ENCODE measurements at places on chromosomes 7 and 10.

DNA sequence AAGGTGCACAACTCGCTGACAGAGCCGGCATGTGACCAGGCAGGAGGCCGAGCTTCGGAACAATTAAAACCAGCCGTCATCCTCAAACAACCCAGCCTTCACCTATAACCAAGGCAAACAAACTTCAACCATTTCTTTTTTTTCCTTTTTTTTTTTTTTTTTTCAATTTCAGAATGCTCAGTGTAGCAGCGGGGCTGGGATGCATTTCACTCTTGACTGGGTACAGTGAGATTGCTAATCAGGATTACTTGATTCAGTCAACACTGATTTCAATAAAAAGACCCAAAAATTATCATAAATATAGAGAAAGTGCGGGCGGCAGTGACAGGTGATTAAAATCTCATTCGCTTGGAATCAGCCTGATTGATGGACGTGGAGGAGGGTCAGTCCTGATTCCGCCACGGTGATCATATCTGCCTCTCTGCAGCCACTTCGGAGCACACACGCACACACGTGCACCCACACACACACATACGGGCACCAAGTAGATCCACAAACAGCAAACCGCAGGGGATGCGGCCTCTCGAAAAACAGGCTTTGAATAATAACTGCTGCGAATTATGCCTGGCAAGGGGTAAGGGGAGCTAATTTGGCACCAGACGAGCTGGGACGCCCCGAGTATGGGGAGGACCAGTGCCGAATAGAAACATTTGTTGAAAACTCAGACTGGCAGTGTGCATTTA lies 31.2 kb downstream of the EBF3 start:
- DNase-seq: no peak

GRCh38 chr7:17807242-17807641 lies 133.1 kb downstream of the SNX13 start:
- DNase-seq: no peak

- DNase-seq: no peak
Measured at GRCh38 chr7:244974-245373, 45.0 kb upstream of the FOXL3 start.

DNA sequence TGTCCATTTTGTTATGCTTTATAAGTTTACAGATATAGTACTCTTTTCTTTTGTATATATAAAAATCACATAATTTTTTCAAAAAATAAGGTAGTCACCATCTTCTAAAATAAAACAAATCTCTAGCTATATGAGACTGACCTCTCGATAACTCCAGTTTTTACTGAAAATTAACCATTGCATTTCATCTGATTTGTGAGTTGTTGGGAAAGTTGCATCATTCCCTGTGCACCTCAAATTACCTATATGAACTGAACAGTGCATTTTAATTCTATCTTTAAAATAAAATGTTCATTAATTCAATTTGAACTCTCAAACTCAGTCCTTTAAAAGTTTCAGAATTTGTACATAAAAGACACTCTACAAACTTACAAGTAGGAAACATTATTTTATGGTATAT lies 86.0 kb downstream of the VWDE start:
- DNase-seq: no peak

DNA sequence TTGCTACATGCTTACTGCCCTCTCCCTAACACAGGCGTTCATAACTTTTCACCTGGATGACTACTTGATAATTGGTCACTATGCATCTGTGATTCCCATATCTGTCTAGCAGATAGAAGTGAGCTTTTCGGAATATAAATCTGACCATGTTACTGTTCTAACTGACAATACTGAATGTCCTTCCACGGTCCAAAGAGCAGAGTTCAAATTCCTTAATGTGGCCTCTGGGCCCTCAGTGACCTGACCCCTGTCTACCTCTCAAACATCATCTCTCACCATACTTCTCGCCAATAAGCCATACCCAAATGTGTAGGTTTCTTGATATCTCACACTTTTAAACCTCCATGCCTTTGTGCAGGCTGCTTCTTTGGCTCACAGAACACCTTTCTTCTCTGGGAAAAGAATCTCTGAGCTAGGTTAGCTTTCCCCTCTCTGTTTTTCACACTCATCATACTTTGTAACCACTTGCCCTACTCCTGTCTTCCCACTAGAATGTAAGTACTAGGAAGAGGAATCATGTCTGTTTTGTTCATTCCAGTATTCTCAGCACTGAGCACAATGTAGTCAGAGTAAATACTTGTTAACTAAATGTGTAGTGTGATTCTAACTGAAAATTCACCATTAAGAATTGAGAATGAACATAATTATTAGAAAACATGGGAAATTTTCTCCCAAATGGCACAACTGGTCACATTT lies 39.2 kb upstream of the LRRC17 start:
- no peak for DNase-seq

GRCh38 chr7:73345951-73346350 lies 18.0 kb downstream of the FKBP6 start:
- no peak for DNase-seq

- DNase-seq: no peak
Measured at GRCh38 chr7:126790763-126791162, 462.0 kb downstream of the GRM8 start.

DNA sequence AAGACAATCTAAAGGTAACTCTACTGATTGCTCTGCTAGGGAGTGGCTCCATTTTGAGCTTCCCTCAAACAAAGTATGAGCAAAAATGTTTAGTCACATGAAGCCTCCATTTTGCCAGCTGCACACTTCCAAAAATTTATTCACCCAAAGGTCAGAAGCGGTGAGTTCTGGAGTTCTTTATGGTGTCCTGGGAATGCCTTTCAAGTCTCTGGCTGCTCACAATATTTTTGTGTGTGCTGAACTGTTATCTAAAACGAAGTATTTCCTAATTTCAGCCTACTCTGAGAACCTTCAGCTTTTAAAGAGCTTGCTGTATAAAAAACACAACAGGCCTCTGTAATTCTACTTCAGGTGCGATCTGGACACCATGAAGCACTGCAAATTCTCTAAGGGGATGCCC lies 15.6 kb downstream of the NRCAM start:
- DNase-seq: no peak

GRCh38 chr10:103416436-103417147 lies 20.2 kb downstream of the PDCD11 start:
- peak; percentile 13 for DNase-seq

- DNase-seq: no peak
Measured at GRCh38 chr10:43127442-43127841, 10.8 kb upstream of the CSGALNACT2 start.

- no peak for DNase-seq
Measured at GRCh38 chr7:128114806-128115205, 83.6 kb upstream of the LRRC4 start.

- no peak for DNase-seq
Measured at GRCh38 chr7:84617265-84618030, 422.9 kb upstream of the SEMA3A start.

DNA sequence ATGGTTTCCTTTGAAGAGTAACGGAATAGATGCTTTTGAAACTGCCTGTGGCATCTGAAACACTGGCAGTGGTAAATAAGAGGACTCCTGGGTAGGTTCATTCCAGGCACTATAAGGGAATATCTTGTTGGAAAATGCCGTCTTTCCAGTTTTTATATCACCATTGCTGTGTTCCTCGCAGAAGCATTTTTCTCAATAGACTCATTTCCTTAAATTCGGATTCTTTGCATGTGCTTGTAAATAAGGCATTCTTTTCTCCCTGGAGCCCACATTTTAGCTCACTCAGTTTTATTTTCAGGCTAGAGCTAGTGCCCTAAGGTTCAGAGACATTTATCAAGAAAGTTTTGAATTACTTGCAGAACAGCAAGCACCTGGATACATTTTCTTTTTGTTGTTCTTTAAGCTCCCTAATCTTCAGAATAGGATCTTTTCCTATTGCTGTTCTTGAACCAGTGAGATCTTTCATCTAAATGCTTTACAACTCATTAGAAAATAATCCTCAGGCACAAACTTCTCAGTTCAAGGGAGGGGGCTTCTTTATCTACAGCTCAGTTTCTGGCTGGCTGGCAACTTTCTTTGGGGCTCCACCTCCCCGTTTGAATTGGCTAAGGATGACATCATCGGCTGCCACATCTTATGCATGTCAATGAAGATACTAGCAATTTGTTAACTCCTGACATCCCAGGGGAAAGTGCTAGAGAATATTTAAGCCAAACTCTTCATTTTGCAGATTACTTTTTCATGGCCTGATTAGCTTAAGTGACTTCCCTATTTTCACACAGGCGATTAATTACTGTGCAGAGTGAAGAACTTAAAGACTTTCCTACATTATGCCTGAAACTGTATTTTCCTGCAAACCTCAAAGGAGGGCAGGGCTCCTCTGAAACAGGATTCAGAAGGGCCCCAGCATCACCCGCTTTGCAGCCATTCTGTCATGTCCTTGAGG lies 133.7 kb upstream of the RSU1 start:
- peak; percentile 8 for DNase-seq

DNA sequence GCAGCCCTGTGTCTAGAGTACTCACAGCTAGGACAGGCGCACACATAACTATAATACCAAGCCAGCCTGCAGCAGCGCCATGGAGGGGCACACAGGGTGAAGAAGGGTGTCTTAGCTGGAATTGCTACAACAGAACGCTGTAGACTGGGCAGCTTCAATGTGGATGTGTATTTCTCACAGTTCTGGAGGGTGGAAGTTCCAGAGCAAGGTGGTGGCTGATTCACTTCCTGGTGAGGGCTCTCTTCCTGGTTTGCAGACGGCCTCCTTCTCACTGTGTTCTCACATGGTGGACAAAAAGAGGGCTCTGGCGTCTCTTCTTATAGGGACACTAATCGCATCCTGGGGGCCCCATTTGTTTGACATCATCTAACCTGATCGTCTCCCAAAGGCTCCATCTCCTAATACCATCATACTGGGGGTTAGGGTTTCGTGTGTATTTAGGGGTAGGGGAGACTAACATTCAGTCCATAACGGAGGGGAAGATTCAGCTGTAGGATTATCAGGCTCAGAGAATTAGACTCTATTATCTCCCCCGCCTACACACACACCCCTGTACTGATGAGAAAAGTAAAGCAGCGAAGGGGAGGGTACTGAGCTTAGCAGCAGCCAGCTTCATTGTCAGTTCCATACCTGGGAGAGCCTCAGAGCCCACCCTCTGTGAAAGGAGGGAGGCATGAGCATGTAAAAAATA lies 289.1 kb downstream of the CCDC3 start:
- no peak for DNase-seq

DNA sequence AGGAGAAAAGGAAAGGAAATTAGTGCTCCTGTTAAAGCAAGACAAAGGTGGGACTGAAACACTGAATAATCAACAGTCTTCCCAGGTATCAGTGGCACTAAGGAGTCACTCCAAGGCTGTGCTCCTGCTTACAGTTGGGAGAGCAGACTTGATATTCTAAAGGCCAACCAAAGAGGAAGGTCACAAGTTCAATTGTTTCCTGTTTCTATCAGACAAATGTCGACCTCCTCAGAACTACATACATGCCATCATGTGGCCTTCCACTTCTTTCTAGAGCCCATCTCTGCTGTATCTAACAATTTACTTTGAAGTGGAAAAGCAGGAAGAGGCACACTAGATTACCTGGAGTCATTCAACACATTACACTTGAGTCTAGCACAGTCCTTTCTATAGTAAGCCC lies 3.4 kb downstream of the ZNF239 start:
- no peak for DNase-seq

DNA sequence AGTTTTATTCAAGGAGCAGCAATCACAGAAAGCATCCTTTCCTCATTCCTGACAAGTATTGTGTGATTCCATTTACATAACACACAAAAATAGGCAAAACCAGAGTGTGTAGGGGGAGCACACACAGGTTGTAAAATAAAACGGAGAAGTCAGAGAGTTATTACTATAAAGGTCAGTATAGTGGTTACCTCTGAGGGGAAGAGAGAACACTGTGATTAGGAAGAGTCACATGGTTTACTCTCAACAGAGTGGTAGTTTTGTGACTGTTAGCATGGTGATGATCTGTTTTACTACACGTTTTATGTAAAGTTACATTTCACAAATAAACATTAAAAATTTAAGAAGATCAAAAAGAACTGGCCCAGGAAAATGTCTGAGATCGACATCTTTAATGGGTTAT lies 74.6 kb downstream of the VPS41 start:
- no peak for DNase-seq

DNA sequence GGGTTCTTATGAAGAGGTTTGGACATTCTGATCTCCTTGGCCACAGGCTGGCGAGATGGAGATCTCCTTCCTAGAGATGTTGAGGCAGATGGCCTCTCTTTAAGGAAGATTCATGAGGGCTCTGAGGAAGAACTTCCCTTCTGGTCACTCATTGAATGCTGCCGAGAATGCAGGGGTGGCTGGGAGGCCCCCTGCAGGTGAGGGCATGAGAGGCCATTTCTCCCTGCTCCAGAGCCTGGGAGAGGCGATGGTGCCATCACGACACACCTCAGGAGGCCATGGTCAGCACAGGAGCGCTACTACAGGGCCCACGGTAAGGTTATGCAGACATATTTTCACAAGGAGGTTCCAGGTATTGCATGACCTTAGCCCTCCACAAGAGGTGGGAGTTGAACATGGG lies 40.2 kb downstream of the CXCL12 start:
- DNase-seq: no peak

- DNase-seq: no peak
Measured at GRCh38 chr7:96826089-96826488, 116.4 kb upstream of the SEM1 start.

GRCh38 chr7:155732286-155732685 lies 80.0 kb downstream of the SHH start:
- no peak for DNase-seq

DNA sequence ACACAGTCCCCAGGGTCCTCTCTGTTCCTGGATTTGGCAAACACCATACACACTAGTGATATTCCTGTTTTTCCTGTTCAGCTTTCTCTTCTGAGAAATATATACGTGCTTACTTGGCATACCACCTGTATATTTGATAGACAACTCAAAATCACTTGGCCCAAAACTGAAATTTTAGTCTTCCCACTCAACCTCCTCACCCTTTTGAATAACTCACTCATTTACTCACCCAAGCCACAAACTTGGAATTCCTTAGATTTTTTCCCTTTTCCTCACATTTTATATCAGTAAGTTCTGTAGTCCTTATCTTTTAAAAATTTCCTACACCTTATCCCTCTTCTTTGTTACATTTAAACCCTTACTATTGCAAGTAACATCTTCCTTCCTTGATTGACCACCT lies 143.4 kb downstream of the PPP1R3A start:
- no peak for DNase-seq

GRCh38 chr10:88138319-88138848 lies 275.0 kb downstream of the PTEN start:
- no peak for DNase-seq

GRCh38 chr10:101602761-101603398 lies 14.8 kb downstream of the DPCD start:
- DNase-seq: peak; percentile 59

DNA sequence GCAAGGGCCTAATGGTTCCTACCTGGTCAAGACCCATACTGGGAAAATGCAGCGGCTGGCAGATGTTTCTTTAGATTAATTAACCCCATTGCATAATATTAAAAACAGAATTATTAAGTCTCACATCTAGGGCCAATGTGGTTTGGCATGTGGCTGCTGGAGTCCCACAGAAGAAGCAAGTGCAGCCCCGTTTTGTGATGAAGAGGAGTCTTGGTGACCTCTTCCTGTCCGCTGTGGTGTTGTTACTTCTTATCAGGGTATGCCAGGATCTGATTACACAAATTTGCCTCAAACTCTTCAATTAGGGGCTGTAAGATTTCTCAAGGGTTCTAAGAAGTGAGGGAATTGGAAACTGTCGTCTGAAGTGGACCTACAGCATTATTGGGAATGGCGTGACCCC lies 240.3 kb downstream of the SEC23IP start:
- DNase-seq: no peak
